Vein endothelial cell (primary cell): ENCODE measurements at places on chromosomes 11 and 22. TPM values are rescaled to one million over a fixed set of nuclear protein-coding genes. Genes with fewer than 3 reads are reported as not detected.

Gene LGR4
- total RNA-seq, result 3.7 and 5.6 TPM in 2 replicates

Gene SERHL2
- 1.6 and 3.3 TPM in 2 replicates for total RNA-seq

Gene CCDC89
- not detected in 2 replicates for total RNA-seq

Gene SCGB1A1
- total RNA-seq, result not detected in 2 replicates

Gene PDGFD
- 9.5 and 21.9 TPM in 2 replicates for total RNA-seq

Gene FGF19
- total RNA-seq, result not detected in 2 replicates

Gene PNPLA5
- total RNA-seq, result not detected in 2 replicates

Gene GRM5
- 0.33 and 0.67 TPM in 2 replicates for total RNA-seq

Gene GRK3
- 0.65 and 1.7 TPM in 2 replicates for total RNA-seq

Gene EMSY
- total RNA-seq, result 17.6 and 27.3 TPM in 2 replicates

Gene MB
- not detected in 2 replicates for total RNA-seq

Gene HEPN1
- 0.19 and 0.33 TPM in 2 replicates for total RNA-seq

Gene SOX10
- not detected in 2 replicates for total RNA-seq

Gene TSKU
- total RNA-seq, result 20.4 and 20.6 TPM in 2 replicates

Gene OR2D2
- 0.48 TPM in 1 of 2 replicates, not detected in the other for total RNA-seq

Gene OR52N1
- not detected in 2 replicates for total RNA-seq

Gene RGL4
- not detected in 2 replicates for total RNA-seq

Gene PTPN5
- not detected in 2 replicates for total RNA-seq

Gene OR10A6
- total RNA-seq, result not detected in 2 replicates

Gene TLCD5
- total RNA-seq, result 5.2 and 6.6 TPM in 2 replicates

Gene GP1BB
- 0.57 and 2.3 TPM in 2 replicates for total RNA-seq

Gene FDX1
- 6.5 and 10.1 TPM in 2 replicates for total RNA-seq

Gene TRIM48
- not detected in 2 replicates for total RNA-seq

Gene TIMP3
- 20.5 and 20.6 TPM in 2 replicates for total RNA-seq

Gene FOLH1
- total RNA-seq, result 0.33 TPM in 1 of 2 replicates, not detected in the other

Gene OR4C45
- not detected in 2 replicates for total RNA-seq

Gene MRGPRF
- 0.10 and 0.33 TPM in 2 replicates for total RNA-seq

Gene KRTAP5-1
- not detected in 2 replicates for total RNA-seq

Gene OR51I1
- total RNA-seq, result not detected in 2 replicates

Gene ARHGAP20
- total RNA-seq, result 0.98 and 2.7 TPM in 2 replicates

Gene FAM83F
- not detected in 2 replicates for total RNA-seq

Gene CSNK2A3
- 3.8 and 4.2 TPM in 2 replicates for total RNA-seq

Gene BMAL1
- 6.9 and 8.0 TPM in 2 replicates for total RNA-seq

Gene GPHA2
- total RNA-seq, result not detected in 2 replicates

Gene PRR33
- not detected in 2 replicates for total RNA-seq

Gene SHISA8
- total RNA-seq, result not detected in 2 replicates

Gene CST6
- not detected in 2 replicates for total RNA-seq

Gene FGF3
- total RNA-seq, result not detected in 2 replicates

Gene LIF
- total RNA-seq, result 0.19 and 0.33 TPM in 2 replicates

Gene SCGB1D2
- not detected in 2 replicates for total RNA-seq

Gene BDNF
- 1.1 and 3.9 TPM in 2 replicates for total RNA-seq

Gene CD6
- not detected in 2 replicates for total RNA-seq

Gene ANO5
- 0.38 and 0.65 TPM in 2 replicates for total RNA-seq

Gene C22orf23
- 0.10 and 0.98 TPM in 2 replicates for total RNA-seq

Gene MUC5AC
- not detected in 2 replicates for total RNA-seq
